ENCODE measurements at places on chromosomes 11 and 22. TPM values are rescaled to one million over a fixed set of nuclear protein-coding genes. Genes with fewer than 3 reads are reported as not detected.

DNA sequence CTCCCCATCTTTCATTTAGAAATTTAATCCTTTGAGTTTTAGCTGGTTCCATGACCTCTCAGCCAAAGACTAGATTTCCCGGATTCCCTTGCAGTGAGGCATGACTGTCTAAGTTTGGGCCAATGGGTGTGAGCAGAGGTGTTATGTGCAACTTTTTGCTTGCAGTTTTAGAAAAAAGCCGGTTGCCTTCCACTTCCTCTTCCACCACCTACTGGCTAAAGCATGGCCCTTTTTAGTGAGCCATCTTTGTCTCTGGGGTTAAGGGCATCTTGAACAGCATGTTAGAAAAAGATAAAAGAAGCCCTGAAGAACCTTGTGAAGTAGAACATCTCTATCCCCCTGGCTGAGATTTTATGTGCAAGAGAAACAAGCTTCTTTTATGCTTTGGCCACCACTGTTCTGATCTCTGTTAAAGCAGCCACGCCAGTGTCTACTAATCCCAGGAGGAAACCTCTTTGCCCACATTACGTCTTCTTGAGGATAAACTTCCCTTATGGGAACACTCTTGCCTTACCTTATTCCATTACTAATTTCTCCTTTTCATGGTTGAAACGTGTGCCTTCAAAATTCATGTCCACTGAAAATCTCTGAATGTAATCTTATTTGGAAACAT lies 279.9 kb downstream of the TENM4 start:
- no peak for DNase-seq
- no peaks in the 10 kb centered on the region for H3K36me3 ChIP-seq
- no peaks in the 10 kb centered on the region for H3K4me1 ChIP-seq
- no peak overlapping the region for H3K4me3 ChIP-seq

GRCh38 chr11:934527-934926 lies 8.9 kb downstream of the AP2A2 start:
- peaks cover 65% of the 10 kb centered on the region for H3K4me1 ChIP-seq
- H3K36me3 ChIP-seq, result no peaks in the 10 kb centered on the region
- H3K27ac ChIP-seq, result no peak overlapping the region
- DNase-seq, result no peak
- H3K4me3 ChIP-seq, result no peak overlapping the region

GRCh38 chr11:64679846-64680245 lies 43.2 kb downstream of the NRXN2 start:
- H3K4me3 ChIP-seq, result no peak overlapping the region
- H3K27me3 ChIP-seq, result no peaks in the 10 kb centered on the region
- peaks cover 13% of the 10 kb centered on the region for H3K4me1 ChIP-seq
- no peak overlapping the region for H3K27ac ChIP-seq

- no peaks in the 10 kb centered on the region for H3K27me3 ChIP-seq
- H3K4me3 ChIP-seq, result peak overlapping the region; percentile 67
- H3K27ac ChIP-seq, result peak overlapping the region; percentile 95
- no peak for DNase-seq
- H3K36me3 ChIP-seq, result no peaks in the 10 kb centered on the region
Measured at GRCh38 chr11:75350743-75351540, 519 bp downstream of the ARRB1 start.

- no peaks in the 10 kb centered on the region for H3K27me3 ChIP-seq
- H3K4me1 ChIP-seq, result peaks cover 17% of the 10 kb centered on the region
- no peak overlapping the region for H3K4me3 ChIP-seq
- no peak for DNase-seq
- no peaks in the 10 kb centered on the region for H3K36me3 ChIP-seq
- H3K27ac ChIP-seq, result no peak overlapping the region
Measured at GRCh38 chr11:126083829-126084607, 21.4 kb upstream of the CDON start.

GRCh38 chr11:87779276-87780067 lies 395.8 kb downstream of the RAB38 start:
- DNase-seq, result no peak
- no peak overlapping the region for H3K27ac ChIP-seq

GRCh38 chr22:27585141-27585540 lies 216.4 kb downstream of the MN1 start:
- H3K4me1 ChIP-seq, result peaks cover 12% of the 10 kb centered on the region
- H3K27ac ChIP-seq, result no peak overlapping the region
- no peaks in the 10 kb centered on the region for H3K36me3 ChIP-seq
- H3K27me3 ChIP-seq, result no peaks in the 10 kb centered on the region
- no peak for DNase-seq

GRCh38 chr11:40281052-40281580 lies 1178.3 kb downstream of the LRRC4C start:
- no peaks in the 10 kb centered on the region for H3K4me1 ChIP-seq
- H3K36me3 ChIP-seq, result no peaks in the 10 kb centered on the region
- no peak for DNase-seq

GRCh38 chr22:44051358-44051757 lies 27.3 kb downstream of the PARVB start:
- DNase-seq, result no peak
- no peaks in the 10 kb centered on the region for H3K27me3 ChIP-seq
- H3K4me1 ChIP-seq, result peaks cover 24% of the 10 kb centered on the region
- H3K36me3 ChIP-seq, result no peaks in the 10 kb centered on the region

DNA sequence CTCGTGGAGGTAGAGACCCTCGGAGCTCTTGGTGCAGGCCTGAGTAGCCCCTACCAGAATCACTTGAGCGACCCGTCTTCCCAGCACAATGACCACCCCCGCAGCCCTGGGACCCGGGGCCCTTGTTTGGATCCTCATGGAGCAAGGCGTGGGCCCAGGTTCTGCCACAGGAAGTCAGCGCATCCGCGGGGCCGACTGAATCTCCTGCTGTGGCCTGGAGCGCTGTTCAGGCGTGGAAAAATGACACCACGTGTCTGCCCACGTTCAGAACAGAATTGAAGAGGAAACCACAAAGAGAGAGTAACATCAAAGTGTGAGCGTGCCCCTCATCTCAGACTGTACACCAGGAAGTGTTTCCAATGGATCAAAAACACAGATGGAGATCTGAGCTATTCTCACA lies 1479.2 kb downstream of the TBC1D22A start:
- H3K4me1 ChIP-seq, result no peaks in the 10 kb centered on the region
- DNase-seq, result peak; percentile 54
- no peaks in the 10 kb centered on the region for H3K27me3 ChIP-seq
- H3K36me3 ChIP-seq, result no peaks in the 10 kb centered on the region
- no peak overlapping the region for H3K4me3 ChIP-seq
- H3K27ac ChIP-seq, result no peak overlapping the region

GRCh38 chr22:26452236-26453016 lies 23.4 kb downstream of the ASPHD2 start:
- H3K4me1 ChIP-seq, result no peaks in the 10 kb centered on the region
- DNase-seq, result no peak
- no peak overlapping the region for H3K27ac ChIP-seq

DNA sequence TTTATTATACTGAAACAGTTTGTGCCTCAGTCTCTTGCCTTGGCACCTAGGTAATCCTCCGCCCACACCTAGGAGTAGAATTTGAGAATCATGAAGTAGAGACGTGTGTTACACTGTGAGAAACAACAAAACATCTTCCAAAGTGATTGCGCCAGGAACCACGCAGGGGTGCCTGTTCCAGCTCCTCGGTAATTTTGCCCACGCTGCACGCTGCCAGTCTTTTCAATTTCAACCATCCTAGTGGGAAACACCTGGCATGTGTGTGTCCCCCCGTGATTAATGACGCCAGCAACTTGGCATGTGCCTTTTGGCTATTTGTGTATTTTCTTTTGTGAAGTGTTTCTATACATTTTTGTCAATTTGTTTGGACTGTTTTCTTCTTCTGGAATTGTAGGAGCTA lies 919.1 kb downstream of the BRD1 start:
- no peak for DNase-seq
- no peaks in the 10 kb centered on the region for H3K4me1 ChIP-seq
- H3K27ac ChIP-seq, result no peak overlapping the region
- no peak overlapping the region for H3K4me3 ChIP-seq
- H3K36me3 ChIP-seq, result no peaks in the 10 kb centered on the region

DNA sequence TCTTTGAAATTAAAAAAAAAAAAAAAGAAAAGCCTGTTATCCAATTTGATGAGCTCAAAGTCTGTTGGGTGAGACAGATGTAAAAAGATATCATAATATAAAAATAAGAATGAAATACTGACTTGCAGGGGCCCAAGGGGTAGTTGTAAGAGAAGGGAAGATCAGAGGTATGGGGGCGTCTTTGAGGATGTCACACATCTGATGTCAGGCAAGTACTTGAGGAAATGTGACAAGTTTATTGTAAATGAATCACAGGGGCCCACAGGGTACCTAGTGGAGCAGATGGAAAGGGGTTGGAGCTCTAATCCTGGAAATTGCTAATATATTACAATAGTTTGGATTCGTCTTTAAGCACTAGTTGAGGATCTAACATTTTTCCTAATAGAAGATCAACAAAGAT lies 131.6 kb downstream of the MAML2 start:
- no peaks in the 10 kb centered on the region for H3K27me3 ChIP-seq
- peak overlapping the region; percentile 91 for H3K27ac ChIP-seq
- no peak overlapping the region for H3K4me3 ChIP-seq
- peaks cover 73% of the 10 kb centered on the region for H3K4me1 ChIP-seq

- no peak overlapping the region for H3K4me3 ChIP-seq
- H3K27ac ChIP-seq, result no peak overlapping the region
- no peaks in the 10 kb centered on the region for H3K36me3 ChIP-seq
- H3K4me1 ChIP-seq, result no peaks in the 10 kb centered on the region
Measured at GRCh38 chr11:113272281-113272680, 42.1 kb upstream of the TTC12 start.

GRCh38 chr11:130449996-130450769 lies 1.7 kb downstream of the ADAMTS15 start:
- peak overlapping the region; percentile 54 for H3K4me3 ChIP-seq
- peaks cover 45% of the 10 kb centered on the region for H3K4me1 ChIP-seq
- no peaks in the 10 kb centered on the region for H3K36me3 ChIP-seq
- H3K27ac ChIP-seq, result peak overlapping the region; percentile 68

GRCh38 chr11:121659811-121660210 lies 207.0 kb upstream of the SORL1-AS1 start:
- peaks cover 20% of the 10 kb centered on the region for H3K4me1 ChIP-seq
- no peak overlapping the region for H3K27ac ChIP-seq
- no peaks in the 10 kb centered on the region for H3K27me3 ChIP-seq
- H3K36me3 ChIP-seq, result no peaks in the 10 kb centered on the region
- DNase-seq, result no peak
- H3K4me3 ChIP-seq, result no peak overlapping the region

DNA sequence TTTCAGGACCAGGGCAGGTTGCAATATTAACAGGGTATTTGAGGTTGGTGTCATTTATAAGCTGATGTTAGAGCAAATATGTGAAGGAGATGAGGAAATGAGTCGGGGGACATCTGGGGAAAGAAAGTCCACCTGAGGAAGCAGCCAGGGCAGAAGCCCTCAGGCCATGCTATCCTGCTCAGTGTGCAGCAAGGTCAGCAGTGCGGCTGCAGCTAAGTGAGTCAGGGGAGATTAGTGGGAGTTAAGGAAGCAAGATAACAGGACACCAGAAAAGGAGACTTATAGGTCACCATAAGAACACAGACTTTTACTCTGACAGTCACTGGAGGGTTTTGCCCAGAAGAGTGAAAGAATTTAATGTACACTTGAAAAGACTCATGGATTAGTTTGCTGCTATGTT lies 468.9 kb downstream of the NTM start:
- H3K27ac ChIP-seq, result no peak overlapping the region
- no peak overlapping the region for H3K4me3 ChIP-seq
- DNase-seq, result no peak

- DNase-seq, result no peak
- H3K36me3 ChIP-seq, result no peaks in the 10 kb centered on the region
- no peaks in the 10 kb centered on the region for H3K4me1 ChIP-seq
- no peaks in the 10 kb centered on the region for H3K27me3 ChIP-seq
- no peak overlapping the region for H3K27ac ChIP-seq
Measured at GRCh38 chr11:63462137-63462536, 28.8 kb downstream of the PLAAT5 start.

DNA sequence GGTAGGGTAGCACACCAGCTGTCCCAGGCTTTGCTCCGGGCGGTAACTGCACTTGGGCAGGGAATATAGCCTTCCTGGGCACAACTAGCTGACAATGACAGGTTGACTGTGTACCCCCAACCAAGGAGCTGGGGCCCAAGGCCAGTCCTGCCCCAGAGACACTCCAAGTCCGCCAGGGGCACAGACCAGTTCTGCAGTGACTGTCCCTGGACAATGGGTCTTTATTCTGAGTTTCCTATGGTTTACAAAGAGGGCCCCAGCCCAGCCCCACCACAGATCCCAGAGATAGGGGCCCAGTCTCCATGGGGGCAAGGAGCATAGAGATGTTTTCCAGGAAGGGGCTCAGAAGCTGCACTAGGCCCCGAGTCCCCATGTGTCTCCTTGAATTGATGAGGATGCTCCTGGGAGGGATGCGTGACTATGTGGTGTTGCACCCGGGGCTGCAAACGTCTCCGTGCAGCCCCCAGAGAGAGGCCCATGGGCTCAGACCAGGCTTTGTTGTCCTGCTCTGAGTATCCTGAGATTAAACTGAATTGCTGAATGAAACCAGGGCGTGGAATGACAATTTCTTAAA lies 48.4 kb downstream of the CD6 start:
- H3K36me3 ChIP-seq, result no peaks in the 10 kb centered on the region
- no peak overlapping the region for H3K4me3 ChIP-seq
- H3K4me1 ChIP-seq, result no peaks in the 10 kb centered on the region
- H3K27ac ChIP-seq, result no peak overlapping the region
- H3K27me3 ChIP-seq, result no peaks in the 10 kb centered on the region

GRCh38 chr11:17932472-17932871 lies 80.4 kb downstream of the SERGEF start:
- peaks cover 5% of the 10 kb centered on the region for H3K4me1 ChIP-seq
- no peaks in the 10 kb centered on the region for H3K36me3 ChIP-seq
- no peak for DNase-seq
- no peaks in the 10 kb centered on the region for H3K27me3 ChIP-seq

GRCh38 chr11:15818132-15818842 lies 538.1 kb downstream of the SOX6 start:
- DNase-seq, result no peak
- no peaks in the 10 kb centered on the region for H3K36me3 ChIP-seq
- H3K27me3 ChIP-seq, result no peaks in the 10 kb centered on the region
- H3K4me3 ChIP-seq, result no peak overlapping the region
- peaks cover 7% of the 10 kb centered on the region for H3K4me1 ChIP-seq

- no peak overlapping the region for H3K27ac ChIP-seq
- H3K4me3 ChIP-seq, result no peak overlapping the region
- no peaks in the 10 kb centered on the region for H3K36me3 ChIP-seq
- H3K27me3 ChIP-seq, result no peaks in the 10 kb centered on the region
- no peak for DNase-seq
- no peaks in the 10 kb centered on the region for H3K4me1 ChIP-seq
Measured at GRCh38 chr11:72301486-72301885, 57.5 kb upstream of the PHOX2A start.

GRCh38 chr11:111520560-111520959 lies 6.0 kb downstream of the HOATZ start:
- H3K36me3 ChIP-seq, result no peaks in the 10 kb centered on the region

GRCh38 chr11:106785913-106786650 lies 232.2 kb downstream of the GUCY1A2 start:
- no peak overlapping the region for H3K4me3 ChIP-seq
- no peaks in the 10 kb centered on the region for H3K4me1 ChIP-seq
- no peak overlapping the region for H3K27ac ChIP-seq

The YPEL4 gene
- total RNA-seq, result 2.7 TPM

The OR8D1 gene
- total RNA-seq, result not detected

The OR5T2 gene
- total RNA-seq, result not detected

The B3GAT1 gene
- 0.74 TPM for total RNA-seq

The ASRGL1 gene
- 5.6 TPM for total RNA-seq

The PIK3IP1 gene
- 32.4 TPM for total RNA-seq

The KDM4D gene
- 0.25 TPM for total RNA-seq

The ZNF215 gene
- total RNA-seq, result 2.0 TPM
